ENCODE measurements at places on chromosomes 1 and 21.
A peak's percentile ranks its signal among the peaks of the same experiment; 100 is the strongest.

- no peak for DNase-seq
Measured at GRCh38 chr21:45071078-45071873, 3.1 kb upstream of the ADARB1 start.

DNA sequence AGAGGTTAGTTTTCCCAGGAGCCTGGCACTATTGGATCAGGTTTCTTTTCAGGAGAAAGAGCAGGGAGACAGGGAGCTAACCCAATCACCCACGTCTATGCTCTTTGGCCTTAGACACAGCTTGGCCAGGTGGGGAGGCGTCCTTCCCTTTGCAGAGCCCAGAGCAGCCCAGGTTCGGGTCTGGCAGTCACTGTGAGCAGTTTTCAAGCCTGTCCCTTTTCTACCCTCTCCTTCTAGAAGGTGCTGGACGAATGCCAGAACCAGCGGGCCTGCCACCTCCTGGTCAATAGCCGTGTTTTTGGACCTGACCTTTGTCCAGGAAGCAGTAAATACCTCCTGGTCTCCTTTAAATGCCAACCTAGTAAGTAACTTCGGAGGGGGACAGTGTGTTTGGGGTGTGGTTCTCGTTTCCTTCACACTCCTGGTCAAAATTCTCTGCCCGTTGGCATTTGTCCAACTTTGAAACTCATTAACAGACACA, 44.9 kb downstream of the EVA1C start:
- DNase-seq: no peak

- no peak for DNase-seq
Measured at GRCh38 chr1:172185211-172185610, 235.3 kb upstream of the C1orf105 start.

DNA sequence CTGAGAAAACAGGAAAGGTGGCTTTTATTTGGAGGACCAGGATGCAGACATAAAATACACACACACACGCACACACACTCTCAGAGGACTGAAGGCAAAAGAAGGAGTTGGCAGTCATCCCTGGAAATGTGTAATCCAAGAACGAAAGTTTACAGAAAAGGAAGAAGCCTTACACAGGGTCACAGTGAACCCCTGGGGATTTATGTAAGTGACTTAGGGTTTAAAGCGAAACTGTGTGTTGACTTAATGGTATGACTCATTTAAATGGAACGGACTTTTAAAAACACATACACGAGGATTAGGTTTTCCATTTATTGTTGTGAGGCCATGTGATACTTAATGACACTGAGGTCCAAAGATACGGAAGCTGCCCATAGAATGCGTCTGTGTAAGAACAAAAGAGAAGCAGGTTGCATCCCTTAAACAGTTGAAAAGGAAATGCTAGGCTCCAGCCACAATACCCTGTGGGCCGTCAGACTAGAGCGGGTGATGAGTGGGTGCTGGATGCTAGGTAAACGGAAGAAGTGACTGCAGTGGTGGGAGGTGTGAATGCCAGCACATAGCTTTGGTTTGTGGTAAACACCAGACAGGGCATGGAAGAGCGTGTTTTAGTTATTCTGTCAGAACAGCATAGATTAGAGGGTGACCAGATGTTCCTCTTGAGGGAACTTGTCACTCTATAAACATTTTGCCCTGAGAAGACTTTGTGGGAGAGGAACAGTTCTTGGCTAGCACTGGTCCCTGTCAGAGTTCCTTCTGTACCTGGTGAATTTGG, 21.6 kb upstream of the BCL10 start:
- DNase-seq: no peak

- no peak for DNase-seq
Measured at GRCh38 chr1:58802640-58803399, 19.0 kb upstream of the JUN start.

GRCh38 chr1:153662269-153662668, 3.8 kb downstream of the SNAPIN start:
- DNase-seq: no peak

DNA sequence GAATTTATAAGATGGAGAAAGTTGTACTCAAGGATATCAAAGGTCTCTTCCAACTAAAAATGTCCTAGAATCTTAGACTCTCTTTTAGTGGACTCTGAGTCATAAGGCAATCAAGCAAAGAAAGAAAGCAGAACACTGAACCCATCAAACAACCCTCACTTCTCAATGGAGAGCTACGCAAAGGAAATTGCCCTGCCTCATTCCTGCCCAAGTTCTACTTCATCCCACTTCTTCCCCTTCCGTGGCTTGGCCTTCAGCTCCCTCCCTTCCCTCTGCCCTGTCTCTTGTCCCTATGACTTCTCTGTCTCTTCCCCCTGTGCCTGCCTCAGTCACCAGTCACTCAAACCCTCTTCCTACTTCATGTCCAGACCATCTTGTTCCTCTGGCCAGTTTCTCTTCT, 58.5 kb downstream of the RIMS3 start:
- DNase-seq: no peak

DNA sequence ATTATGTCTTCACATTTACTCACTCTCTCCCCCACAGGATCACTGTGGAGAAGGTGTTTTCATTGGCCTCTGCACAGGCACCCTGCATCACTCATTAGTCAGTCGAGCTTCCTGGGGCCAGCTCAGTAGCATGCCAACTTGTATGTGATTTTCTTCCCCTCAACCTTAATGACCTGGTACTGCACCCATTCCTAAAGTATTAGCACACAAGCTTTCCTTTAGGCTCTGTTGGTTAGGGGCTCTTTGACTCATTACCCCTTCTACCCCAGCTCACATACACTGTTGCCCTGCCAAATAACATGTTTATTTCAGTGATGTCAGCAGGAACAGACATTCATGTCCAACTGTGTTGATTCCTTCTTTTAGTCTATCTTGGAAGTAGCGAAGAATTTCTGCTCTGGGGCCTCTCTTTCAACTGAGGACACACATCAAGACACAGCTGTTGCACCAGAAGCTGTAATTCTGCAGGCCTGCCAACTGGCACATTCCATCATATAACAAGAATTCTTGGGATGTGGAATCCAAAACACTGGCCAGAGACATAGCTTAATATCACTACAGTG, 603.5 kb upstream of the ADAMTS5 start:
- DNase-seq: no peak

DNA sequence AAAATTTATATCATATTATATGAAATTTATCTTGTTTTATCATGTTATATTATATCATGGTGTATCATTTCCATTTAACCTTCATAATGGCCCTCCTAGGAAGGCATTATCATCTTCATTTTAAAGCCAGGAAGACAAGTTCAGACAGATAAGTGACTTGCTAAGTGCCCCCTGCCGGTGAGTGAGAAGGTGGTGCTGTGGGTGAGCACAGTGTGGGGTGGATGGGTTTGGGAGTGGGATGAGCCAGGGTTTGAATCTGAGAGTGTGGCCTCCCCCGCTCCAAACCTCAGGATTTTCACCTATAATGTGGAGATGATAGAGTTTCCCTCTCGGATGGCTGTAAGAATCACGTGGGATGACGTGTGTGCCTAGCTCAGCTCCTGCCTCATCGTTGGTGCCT, 108.7 kb upstream of the IGSF21 start:
- DNase-seq: no peak

GRCh38 chr1:158547533-158547932, 6.7 kb downstream of the OR6Y1 start:
- no peak for DNase-seq

DNA sequence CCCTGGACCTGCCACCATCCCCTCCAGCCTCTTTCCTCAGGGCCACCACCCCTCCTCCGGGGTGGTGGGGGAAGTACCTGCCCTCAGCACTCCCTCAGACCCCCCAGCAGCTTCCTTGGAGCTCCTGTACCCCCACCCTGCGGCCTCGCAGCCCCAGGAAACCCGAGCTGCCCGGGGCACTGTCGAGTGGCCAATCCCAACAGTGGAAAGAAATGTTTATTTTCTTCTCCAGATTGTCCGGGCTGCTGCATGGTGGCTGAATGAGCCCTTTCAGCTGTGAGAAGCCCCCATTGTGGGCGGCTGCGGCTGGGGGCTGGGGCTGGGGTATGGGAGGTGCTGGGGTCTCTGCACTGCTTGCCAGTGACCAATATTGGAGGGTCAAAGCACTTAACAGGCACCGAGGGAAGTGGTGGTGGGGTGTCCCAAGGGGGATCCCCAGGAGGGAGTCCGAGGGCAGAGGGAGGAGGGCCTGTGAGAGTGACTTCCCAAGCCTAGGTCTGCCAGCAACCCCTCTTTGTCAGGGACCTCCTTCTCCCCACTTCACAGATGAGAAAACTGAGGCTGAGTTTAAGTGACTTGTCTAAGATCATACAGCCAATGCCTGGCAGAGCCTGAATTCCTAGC, 25.2 kb downstream of the RUNX3 start:
- no peak for DNase-seq

- DNase-seq: no peak
Measured at GRCh38 chr1:226063224-226063976, 884 bp downstream of the H3-3A start.

- no peak for DNase-seq
Measured at GRCh38 chr1:117599286-117600221, 6.3 kb upstream of the TENT5C start.

DNA sequence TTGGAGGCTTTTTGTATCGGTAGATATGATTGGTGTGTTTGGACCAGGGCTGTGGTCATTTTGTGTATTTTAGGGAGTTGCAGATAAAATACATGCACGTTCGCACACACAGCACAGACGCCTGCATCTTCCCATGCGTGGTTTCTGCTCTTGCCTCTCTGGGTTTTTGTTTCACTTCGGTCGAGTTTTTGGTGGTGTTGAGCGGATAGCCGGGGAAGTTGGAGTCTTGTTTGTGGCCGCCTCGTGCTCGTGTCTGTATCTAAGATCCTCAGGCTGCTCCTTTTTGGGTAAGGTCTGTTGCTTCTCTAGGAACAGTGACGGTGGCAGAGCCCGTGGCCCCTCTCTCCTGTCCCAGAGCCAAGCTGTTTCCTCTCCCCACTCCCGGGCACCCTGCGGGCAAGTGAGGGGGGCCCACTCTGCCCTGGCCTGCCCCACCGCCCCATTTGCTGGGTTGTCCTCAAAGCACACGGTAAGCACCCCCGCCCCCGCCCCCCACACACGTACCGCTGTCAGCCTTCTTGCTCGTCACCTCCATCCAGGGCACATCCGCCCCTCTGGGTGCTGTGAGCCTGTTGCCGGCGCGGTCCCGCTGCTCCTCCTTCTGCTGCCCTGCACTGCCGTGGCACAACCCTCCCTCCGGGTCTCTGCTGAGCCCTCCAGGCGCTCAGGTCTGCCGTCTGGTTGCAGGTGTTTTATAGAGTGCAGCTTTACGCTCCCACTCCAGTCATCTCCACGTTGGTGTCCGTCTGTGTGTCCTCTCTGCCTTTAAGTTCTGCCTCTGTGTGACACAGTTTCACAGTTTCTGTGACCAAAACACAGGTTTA, 51.9 kb downstream of the AGPAT3 start:
- peak; percentile 43 for DNase-seq

DNA sequence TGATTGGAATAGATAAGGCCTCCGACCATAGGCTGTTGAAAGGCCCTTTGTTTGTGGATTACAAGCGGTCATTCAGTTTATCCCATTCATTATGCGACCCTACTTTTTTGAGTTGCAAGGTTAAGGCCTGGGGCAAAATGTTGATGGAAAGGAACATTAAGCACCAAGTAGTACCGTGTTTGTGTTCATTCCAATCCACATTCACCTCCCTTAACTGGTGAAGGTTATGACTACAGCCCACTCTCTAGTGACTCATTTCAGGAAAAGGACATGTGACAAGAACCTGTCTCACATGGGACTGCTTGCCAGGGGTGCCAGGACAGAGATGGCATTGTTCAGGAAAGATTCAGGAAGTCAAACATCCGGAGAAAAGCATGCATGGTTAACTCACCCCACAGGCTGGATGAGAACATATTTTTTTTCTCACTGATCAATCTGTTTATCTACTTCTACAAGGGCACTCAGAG, 81.6 kb downstream of the CD58 start:
- DNase-seq: no peak

GRCh38 chr1:162159515-162159914, 90.0 kb downstream of the NOS1AP start:
- no peak for DNase-seq

- no peak for DNase-seq
Measured at GRCh38 chr1:39063775-39064174, 37.6 kb downstream of the NDUFS5 start.

- no peak for DNase-seq
Measured at GRCh38 chr1:162388615-162389014, 7.1 kb downstream of the C1orf226 start.

DNA sequence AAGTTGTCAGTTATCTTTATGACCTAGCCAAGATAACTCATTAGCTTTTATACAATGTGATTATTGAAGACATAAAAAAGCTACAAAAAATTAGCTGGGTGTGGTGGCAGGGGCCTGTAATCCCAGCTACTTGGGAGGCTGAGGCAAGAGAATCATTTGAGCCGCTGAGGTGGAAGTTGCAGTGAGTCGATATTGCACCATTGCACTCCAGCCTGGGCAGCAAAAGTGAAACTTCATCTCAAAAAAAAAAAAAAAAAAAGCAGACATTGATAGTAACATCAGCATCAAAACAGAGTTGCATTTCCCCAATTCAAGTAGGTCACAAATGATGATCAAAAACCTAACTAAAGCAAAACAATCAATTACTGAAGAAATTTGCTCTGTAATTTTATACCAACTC, 191.4 kb downstream of the PTGER3 start:
- no peak for DNase-seq

DNA sequence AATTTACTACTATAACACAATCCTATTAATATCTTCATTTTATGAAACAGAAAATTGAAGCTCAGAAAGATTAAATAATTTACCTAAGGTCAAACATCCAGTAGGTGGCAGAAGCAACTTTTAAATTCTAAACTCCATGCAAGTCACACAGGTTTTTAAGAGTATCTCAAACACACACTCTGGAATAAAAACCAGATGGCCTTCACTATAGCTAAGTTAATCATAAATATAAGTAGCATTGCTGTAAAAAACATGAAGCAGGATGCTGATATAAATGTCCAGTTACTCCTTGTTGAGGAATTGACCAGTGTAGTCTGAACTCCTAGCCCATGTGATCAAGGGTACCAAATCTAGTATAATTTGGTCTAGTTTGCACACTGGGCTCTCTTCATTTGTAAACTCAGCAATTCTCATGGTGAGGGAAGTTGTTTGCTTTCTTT, 9.4 kb upstream of the FMO3 start:
- DNase-seq: no peak

- no peak for DNase-seq
Measured at GRCh38 chr1:219697682-219698081, 84.8 kb upstream of the ZC3H11B start.

GRCh38 chr1:38781872-38782617, 77.5 kb downstream of the RRAGC start:
- DNase-seq: no peak

DNA sequence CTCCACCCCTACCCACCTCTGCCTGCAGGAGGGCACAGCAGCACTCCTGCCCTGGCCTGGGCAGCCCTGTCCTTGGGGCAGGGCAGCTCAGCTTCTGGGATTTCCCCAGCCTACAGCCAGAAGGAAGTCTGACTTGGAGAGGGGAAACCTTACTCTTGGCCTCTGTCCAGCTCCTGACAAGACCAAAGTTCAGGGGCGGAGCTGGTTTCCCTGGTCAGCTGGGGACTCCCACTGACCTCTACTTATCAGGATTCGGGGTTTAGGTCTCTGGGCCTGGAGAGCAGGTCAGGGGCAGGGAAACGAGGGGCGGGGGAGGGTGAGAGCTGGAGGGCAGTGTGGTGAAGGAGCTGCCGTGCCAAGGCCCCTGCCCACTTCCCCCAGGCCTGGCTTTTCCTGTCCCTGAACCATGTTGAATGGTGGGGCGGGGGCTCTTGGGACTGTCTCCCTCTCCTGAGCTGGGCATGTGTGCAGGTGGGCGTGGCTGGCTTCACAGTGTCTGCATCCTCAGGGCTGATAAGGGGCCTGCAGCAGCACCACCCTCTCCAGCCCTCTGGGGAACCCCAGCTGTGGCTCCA, 16.8 kb upstream of the ETV3 start:
- no peak for DNase-seq
